ENCODE measurements at places on chromosomes 11 and 22.
A peak's percentile ranks its signal among the peaks of the same experiment; 100 is the strongest.

DNA sequence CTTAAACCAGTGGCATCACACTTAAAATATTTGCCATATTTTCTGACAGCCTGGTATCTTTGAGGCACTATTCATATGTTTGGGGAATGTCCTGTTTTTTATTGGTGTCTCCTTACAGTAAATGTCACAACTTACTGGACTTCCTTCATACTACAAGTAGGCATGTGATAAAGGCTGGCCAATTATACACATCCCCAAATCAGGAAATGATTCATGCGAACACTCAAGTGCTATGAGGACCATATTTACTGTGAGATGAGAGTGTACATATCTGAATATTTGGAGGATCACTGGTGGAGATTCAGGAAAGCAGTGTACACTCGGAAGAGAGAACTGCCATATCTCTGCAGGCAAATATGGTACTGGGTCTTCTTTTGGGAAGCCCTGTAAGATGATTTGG lies 913.8 kb upstream of the CHORDC1 start:
- DNase-seq: no peak

DNA sequence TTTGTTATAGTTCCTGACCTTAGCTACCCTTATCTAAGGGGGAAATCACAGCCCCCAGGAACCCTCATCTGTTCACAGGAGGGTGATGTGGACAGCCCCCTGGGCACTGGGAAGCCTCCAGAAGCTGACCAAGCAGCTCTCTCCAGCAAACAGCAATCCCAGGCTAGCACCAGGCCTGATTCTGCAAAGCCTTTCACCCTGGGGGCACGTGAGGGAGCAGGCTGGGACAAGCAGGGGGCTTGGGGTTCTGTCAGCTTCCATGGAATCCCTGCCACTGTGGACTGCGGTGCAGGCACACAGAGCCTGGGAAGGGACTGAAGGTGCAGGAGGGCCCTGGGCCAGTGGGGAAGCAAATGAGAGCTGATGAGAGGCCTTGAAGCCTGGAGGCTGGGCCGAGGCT lies 2.1 kb downstream of the PGAP2 start:
- no peak for DNase-seq

DNA sequence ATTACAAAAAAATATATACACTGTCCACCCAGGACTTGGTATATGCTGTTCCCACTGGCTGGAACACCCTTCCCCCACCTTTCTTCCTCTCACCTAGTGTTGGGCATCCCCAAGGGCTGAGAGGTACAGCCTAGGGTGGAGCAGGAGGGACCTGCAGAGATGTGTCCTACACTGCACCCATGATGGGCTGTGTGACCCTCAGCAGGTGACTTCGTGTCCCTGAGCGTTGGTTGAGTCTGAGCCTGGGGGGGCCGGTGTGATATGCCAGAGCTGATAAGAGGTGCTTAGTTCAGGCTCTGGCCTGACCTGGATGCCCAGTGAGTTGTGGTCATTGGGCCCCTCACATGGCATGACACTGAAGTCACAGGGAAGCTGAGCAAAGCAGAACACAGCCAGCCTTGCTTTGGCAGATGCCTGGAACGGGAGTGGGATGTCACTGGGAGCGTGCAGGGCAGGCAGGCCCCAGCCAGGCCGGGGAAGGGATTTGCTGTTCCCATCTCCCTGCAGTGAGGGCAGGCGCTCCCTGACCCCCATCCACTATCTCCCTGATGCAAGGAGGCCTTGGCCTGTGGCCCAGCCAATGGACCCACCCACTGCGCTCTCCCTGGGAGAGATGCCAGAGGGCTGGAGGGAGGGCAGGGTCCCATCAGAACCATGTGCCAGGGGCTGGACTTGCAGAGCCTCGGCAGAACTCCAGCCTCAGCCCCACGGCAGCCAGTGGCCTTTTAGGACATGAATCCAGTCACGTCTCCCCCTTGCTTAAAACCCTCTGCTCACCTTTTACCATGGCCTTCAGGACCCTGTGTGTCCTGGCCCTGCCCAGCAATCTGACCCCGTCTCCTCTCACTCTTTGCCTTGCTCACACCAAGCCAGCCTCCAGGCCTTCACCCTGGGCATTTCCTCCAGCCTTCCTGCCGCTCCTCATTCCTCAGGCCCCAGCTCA lies 138.9 kb downstream of the MN1 start:
- DNase-seq: no peak

DNA sequence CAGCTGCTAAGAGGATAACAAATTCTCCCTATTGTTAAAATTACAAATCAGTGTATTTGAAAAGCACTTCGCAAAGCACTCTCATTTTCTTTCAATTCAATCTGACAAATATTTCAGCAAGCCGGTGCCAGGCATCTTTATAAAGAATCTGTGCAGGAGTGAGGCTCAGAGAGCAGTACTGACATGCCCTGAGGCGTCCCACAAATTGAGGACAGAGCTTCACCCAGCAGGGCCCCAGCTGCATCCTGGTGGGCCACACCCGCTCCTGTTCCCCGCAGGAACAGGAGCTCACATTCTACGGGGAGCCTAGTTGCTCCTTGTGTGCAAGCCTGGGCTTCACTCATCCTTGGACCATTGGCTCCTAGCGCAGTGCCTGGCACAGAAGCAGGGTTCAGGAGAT lies 60.9 kb upstream of the EIF3D start:
- no peak for DNase-seq

DNA sequence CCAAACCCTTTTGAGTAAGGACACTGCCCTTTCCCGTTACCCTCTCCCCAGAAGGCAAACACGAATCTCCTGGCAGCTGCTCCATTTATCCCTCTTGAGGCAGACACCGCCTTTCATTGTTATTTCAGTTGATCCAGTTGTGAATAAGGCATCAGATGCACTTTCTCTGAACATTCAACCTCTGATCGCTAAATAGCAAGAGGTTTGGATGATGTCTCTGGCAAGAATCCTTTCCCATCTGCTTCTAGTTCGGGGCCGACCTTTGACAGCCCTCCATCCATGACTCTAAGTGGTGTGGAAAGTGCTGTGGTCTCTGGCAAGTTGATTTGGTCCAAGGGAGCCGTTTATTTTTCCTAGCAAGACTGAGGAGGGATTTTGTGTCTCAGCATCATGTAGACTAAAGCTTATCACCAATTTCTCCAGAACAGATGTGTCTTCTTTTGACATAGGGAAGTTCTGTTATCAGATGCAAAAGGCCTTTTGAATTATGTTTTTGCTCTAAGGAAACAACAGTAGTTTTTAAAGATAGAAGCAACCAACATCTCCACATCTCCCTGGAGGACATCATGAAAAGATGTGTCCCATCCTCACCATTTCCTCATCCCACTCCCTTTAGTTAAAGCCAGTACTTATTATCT lies 123.6 kb downstream of the CCDC34 start:
- DNase-seq: peak; percentile 81

GRCh38 chr11:96367342-96367741 lies 22.4 kb downstream of the CCDC82 start:
- no peak for DNase-seq

DNA sequence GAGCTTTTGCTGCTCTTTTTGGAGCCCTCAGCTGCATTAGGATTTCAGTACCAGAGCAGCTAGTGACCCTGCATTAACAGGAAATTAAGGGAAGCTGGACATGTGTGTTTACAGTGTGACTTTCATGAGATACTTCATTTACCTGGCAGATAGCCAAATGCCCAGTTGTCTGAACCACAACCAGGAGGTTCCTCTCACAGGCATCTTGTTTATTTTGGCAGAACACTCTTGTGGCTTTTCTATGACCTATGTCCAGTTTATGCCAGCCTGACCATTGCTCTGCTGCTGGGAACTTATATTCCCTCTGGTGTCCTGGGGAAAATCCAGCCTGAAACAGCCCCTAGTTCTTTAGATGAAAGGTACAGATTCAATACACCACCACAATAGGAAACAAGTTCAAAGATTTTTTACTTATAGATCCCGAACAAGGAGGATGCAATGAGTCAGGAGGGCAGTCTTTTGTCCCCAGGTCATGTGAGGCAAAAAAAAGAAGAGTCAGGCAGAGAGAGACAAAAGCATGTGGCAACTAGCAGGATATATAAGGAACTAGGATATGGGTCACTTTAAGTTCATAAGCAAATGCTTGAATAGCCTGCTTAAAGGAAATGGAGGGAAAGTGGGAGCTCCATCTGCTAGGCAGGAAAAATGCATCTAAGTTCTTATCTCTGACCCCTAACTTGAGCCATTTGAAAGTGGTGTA lies 379.3 kb downstream of the INSC start:
- DNase-seq: no peak

DNA sequence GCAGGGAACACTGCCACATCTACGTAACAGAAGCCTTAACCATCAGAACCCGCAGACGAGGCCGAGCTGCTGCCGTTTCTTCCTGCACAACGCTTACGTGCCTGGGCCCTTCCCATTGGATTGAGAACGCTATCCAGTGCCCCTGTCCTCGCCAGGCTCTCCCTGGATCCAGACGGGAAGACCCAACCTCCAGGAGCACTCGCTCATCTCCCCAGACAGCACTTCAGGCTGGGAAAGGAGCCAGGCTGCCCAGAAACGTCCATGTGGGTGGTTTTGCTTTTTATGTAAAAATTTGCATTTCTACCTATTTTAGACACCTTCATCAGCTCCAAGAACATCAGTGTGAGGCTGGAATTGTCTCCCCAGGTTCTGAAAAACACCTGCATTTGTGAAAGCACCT lies 7.3 kb upstream of the CRYBB3 start:
- no peak for DNase-seq

GRCh38 chr22:45686836-45687235 lies 15.2 kb downstream of the ATXN10 start:
- no peak for DNase-seq

GRCh38 chr11:130151196-130151595 lies 8.4 kb upstream of the ST14 start:
- no peak for DNase-seq

DNA sequence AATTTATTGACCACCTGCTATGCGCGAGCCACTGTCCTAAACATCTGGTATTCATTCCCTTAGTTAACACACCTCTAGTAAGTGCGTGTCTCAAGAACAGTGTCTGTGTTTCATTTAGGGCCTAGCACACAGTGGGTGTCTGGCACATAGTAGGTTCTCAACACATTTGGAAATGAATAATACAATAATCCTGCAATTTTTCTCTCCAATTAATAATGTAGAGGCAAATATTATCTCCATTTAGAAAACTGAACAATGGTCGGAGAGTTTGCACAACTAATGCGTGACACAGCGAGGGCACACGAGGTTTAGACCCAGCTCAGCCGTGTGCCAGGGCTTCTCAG lies 4.0 kb upstream of the NCF4 start:
- DNase-seq: no peak

DNA sequence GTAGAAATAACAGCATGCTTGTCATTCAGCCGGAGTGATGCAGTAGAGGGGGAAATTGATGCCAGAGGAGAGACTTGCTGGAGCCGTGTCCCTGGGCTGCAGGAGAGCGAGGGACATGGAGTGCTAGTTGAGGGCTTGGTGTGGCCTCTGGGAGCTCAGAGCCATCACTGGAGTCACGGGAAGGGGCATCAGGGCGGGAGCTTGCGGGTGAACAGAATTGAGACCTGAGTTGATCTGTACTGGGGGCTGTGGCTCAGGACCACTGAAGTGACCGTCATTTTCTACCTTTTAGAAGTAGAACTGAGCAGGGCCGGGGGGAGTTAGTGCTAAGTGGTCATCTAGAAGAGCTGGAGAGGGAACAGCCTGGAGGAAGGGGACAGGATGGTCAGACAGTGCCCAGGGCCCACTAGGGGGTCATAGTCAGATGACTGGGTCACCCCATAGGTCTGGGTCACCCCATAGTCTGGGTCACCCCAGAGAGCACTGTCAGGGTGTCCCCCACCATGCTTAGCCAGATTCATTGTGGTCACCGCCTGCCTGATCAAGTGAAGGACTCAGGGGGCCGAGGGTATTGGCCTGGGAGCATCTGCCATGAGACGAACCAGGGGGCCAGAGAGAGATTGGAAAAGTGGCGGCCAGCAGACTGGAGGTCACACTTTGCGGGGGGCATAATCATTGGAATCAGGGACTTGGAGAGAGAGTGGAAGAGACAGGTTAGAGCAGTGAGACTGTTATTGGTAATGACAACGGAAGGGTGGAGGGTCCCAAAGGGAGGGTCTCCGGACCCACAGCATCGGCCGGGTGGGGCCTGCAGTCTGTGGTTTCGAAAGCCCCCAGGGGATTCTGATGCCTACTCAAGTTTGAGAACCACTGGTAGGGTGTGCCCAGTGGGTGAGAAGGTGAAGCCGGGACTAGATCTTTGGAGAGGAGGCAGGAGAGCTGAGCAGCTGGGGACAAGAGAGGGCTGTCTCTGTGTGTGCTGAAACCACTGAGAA lies 15.2 kb downstream of the RIBC2 start:
- no peak for DNase-seq

- no peak for DNase-seq
Observed at GRCh38 chr11:118068206-118068944, 8.5 kb upstream of the TMPRSS4 start.
